Fibroblast of skin of left biceps (primary cell): ENCODE measurements at places on chromosomes 12 and 14.

DNA sequence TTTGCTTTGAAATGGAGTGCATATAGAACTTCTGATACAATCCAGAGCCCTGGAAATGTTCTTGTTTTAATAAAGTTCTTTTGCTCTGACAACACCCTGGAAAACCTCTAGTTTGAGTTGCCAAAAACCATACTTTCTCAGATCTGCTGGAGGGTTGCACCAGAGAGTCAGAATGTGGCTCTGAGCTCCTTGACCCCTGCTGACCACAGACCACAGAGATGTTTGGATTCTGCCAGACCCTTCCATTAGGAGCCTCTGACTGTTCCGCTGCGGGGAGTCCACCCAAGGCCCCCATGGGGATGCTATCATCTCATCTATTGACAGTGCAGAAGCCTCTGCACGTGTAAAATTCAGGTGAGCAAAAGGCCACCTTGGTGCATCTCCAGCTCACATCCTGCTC, 332.6 kb downstream of the GLT1D1 start:
- DNase-seq, result no peak

- no peak for DNase-seq
Measured at GRCh38 chr14:58091883-58092630, 60.0 kb downstream of the ARMH4 start.

DNA sequence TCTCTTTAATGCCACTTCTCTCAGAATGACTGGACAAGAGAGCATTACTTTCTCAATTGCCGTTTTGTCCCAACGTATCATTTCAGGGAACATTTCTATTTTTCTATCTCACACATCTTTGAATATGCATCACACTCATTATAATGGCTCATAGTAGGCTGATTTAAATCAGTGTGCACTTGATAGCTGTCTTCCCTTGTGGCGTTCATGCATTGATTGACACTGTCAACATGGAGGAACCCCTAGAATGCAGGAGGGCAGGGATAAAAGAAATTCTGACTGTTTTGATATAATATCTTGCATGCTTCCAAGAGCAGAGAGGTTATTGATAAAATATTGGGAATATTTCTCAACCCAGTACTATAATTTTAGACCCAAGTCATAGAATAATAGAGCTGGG, 1528.9 kb upstream of the FLRT2 start:
- DNase-seq, result no peak

DNA sequence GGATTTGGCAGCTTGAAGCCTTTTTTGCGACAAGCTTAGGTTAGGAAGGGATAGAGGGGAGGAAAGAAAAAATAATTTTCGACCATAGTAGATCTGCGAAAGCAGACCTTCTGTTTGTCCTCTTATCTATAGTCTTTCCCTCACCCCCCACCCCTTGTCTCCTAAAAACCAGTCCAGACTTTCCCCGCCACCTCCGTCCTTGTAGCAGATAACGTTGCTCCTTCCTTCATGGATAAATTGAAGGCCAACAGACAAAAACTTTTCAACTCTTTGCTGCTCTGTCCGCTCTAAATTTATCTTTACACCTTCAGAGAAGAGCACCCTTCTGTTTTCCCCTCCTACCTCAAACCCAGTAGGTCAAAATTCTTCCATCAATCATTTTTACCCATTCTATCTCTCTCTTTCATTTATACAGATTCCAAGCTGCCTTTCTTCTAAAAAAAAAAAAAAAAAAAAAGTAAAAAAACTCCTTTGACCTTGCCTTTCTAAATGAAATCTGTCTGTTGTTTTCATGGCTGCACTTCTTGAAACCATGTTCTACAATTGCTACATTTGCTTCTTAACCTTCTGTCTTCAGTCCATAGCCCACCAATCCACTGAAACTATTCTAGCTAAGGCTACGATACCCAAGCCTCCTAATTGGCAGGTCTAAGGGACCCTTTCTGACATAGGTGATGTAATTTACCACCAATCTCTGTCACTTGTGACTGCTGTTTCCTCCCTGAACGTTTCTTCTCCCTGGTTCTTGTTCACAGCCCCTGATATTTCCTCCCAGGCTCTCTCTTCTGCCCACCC, 11.1 kb upstream of the NEMF start:
- DNase-seq, result no peak

DNA sequence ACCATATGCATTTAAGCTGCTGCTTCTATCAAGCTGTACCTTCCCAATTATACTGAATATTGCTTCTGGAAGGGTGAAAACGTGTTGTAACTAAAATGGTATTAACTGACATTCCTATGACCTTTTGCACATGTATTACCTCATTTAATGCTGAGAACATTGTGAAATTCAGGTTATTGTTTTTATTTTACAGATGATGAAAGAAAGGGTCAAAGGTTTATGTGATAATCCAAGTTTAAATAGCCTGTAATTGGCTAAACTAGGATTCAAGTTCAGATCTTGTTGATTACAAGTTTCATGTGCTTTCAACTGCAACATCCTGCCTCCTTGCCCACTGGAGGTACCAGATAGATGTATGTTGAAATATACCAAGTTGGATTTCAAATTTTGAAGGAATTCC, 433.3 kb upstream of the PRICKLE1 start:
- no peak for DNase-seq

- DNase-seq, result peak; percentile 92
Measured at GRCh38 chr14:58898655-58899316, 261.0 kb downstream of the DACT1 start.

- no peak for DNase-seq
Measured at GRCh38 chr14:96047101-96047500, 7.9 kb downstream of the C14orf132 start.

- no peak for DNase-seq
Measured at GRCh38 chr14:38788060-38788459, 315.0 kb downstream of the SEC23A start.

DNA sequence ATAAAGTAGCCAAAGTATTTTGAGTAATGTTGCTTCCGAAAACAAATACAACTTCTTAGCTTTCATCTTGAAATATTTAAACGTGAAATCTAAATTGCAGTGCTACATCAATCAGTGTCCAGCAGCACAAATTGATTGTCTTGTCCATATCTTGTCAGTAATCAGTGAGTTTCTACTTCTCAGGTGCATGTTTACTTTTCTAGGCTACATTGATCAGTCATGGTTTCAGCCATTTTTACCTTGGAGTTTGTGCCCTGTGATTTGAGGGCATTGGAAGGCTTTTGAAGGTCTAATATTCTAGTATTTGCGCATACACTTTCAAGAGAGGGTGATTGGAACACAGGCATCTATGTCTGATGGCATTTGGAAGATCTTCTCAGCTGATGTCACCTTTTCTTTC, 12.4 kb downstream of the RMST start:
- DNase-seq, result no peak

DNA sequence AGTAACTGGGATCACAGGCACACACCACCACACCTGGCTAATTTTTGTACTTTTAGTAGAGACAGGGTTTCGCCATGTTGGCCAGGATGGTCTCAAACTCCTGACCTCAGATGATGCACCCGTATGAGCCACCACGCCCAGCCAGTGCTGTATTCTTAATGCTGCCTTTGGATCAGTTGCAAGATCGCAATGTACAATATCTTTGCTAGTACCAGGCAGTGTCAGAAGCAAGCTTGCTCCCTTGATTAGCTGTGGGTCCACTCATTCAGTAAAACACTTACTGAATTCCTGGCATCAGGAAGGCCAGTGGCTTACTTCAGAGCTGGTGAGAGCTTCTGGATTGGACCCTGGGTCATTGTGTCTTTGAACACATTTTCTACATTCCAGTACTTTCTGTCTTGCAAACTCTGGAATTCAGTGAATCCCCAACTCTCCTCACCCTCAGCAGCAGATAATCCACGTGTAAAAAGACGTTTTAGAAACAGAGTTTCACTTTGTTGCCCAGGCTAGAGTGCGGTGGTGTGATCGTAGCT, 1183.7 kb downstream of the AACS start:
- DNase-seq, result no peak

- DNase-seq, result no peak
Measured at GRCh38 chr12:8052679-8053078, 13.5 kb downstream of the C3AR1 start.

DNA sequence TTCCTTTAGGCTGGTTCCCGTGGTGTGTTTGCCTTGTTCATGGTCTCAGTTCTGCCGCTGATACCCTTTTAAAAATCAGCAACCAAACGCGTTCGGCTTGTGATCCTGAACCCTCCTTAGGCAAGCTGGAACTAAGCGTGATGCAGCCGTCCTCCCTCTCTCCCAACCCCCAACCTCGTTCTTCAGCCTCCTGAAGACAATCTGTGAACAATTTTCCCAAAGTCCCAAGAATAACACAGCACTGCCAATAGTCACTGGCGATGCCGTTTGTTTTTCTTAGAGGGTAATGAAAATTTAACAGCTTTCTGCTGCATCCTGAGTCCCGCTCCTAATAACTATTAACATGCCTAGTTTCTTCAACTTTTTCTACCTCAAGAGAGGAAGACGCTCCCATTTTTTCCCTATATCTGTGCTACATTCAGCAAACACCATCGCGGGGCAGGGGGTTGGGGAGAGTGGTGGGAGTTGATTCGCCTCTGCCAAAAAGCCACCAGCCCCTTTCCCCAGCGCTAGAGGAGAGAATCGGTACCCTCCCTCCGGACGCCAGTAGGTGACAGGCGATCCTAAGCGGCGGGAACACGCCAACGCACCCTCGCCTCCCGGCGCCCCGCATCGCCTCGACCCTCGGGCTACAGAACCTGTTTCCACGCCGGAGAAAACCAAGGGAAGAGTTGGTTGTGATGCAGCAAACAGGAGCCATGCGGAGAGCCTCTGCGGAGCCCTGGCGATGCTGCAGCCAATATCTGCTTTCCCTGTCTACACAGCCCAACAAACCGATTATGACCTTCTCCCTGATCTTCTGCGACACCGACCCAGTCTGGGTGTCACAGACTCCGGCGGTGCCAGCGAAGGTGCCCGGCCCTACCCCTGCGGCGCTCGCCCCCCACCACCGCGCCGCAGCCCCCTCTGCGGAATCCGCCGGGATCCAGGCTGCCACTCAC, 752 bp downstream of the PRICKLE1 start:
- no peak for DNase-seq

GRCh38 chr14:106003351-106003750, 477.0 kb downstream of the TMEM121 start:
- no peak for DNase-seq

GRCh38 chr12:132588821-132589669, 21.3 kb downstream of the LRCOL1 start:
- no peak for DNase-seq

GRCh38 chr12:108815875-108816594, 41.3 kb downstream of the SSH1 start:
- no peak for DNase-seq

GRCh38 chr14:74491956-74492775, 939 bp downstream of the NPC2 start:
- DNase-seq, result no peak

- DNase-seq, result no peak
Measured at GRCh38 chr14:65382586-65382985, 29.9 kb upstream of the FUT8 start.

- DNase-seq, result no peak
Measured at GRCh38 chr14:94903883-94904282, 134.0 kb upstream of the GSC start.

DNA sequence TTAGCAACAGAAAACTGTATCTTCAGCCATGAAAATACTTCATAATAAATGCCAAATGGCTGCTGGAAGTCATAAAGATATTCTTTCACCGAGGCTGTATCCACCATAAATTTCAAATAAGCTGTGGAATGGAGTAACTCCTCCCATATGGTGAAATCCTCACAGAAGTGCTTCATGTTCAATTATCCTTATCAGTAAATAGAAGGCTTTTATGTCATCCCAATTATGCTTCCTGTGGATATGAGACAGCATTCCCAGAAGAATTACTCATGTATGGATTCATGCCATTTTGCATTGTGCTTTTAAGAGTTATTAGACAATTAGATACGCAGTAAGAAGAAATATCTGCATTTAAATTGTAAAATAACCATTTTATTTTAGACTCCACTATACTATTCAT, 99.0 kb downstream of the RTN1 start:
- peak; percentile 41 for DNase-seq

DNA sequence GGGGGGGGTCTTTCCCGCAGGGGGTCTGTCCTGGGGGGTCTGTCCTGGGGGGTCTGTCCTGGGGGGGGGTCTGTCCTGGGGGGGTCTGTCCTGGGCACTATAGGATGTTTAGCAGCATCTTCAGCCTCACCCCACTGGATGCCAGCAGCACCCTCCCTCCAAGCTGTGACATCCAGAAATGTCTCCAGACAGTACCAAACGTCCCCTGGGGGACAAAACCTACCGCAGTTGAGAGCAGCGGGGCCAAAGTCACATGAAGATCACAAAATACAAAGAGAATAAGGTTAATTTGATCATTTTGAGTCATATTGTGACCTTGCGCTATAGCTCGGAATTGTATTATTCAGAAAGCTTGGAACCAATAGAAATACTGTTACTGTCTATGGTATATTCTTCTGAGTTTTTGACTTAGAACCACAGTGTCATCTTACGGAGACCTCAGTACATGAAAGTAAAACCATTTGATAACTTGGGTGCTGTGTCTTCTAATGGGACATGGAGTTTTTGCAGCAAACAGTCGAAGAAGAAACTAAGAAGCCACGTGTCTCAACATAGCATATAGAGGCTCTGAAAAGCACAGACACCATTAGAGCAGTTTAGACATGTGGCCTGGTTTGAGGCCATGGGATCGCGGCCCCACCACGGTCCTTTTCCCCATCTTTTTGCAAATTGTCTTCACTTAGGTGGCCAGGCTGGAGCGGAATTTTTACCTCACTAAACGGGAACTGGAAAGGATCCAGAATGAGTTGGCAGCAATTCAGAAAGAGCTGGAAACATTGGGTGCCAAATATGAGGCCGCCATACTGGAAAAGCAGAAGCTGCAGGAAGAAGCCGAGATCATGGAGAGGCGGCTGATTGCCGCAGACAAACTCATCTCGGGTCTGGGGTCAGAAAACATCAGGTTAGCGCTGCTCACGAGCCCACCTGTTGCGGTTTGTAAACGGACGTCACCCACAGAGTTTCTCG, 59.9 kb downstream of the CCDC92 start:
- no peak for DNase-seq

DNA sequence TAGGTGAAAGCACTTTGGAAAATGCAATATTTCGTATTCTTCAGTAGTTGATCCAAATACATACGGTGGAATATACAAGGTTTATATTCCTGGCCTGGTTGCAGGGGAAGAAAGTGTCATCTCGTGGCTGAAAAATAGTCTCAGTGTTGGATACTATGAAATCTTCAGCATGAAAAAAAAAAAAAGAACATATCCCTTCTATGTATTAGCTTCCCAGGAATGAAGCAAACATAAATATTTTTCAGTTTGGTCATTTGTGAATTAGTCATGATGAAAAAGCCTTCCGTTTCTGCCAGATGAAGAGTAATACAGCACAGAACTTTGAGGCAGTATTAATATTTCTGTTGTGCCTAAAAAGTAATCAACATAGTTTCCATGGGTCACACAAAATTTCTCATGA, 36.7 kb downstream of the FLRT2 start:
- peak; percentile 70 for DNase-seq

GRCh38 chr12:71691504-71692129, 5.7 kb downstream of the TMEM19 start:
- DNase-seq, result no peak

- no peak for DNase-seq
Measured at GRCh38 chr14:24699052-24699451, 65.1 kb upstream of the GZMB start.
